ENCODE measurements at places on chromosomes 12 and 14.

DNA sequence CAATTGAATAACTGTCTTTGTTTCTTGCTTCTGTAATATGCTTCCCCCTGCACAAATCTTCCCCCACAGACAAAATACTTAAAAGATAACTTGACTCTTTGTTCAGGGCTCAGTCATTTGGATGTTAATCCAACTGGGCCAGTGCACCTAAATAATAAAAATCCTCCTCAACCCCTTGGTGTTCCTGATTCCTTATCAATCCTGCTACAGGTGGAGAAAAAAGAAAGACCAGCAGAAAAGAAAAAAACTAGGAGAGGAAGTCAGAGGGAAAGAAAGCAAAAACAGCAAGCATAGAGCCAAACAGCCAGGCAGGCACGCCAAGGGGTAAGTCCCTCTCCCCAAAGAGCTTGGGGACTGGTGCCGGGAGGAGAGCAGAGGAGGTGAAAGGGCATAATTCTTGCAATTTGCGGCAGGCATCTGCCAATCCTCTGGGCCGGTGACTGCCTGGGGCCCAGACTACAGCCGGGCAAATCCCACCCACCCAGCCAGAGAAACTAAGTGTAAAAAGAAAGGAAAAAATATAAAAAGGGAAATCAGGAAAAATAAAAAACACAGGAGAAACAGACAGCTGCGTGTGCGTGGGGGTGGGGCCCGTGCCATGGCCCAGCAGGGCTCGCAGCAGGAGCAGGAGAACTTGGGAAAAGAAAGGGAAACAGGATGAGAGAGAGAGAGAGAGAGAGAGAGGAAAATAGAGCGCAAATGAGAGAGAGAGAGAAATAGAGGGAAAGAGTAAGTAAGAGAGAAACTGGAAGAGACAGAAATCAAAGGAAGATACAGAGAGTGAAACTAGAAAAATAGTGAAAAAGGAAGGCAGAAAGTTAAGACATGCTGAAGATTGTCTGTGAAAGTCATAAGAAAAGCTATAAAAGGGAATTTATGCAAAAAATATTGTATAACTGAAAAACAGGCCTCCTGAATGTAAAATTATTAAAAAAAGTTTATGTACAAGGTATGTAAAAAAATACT lies 21.4 kb downstream of the KLRK1 start:
- DNase-seq = no peak

DNA sequence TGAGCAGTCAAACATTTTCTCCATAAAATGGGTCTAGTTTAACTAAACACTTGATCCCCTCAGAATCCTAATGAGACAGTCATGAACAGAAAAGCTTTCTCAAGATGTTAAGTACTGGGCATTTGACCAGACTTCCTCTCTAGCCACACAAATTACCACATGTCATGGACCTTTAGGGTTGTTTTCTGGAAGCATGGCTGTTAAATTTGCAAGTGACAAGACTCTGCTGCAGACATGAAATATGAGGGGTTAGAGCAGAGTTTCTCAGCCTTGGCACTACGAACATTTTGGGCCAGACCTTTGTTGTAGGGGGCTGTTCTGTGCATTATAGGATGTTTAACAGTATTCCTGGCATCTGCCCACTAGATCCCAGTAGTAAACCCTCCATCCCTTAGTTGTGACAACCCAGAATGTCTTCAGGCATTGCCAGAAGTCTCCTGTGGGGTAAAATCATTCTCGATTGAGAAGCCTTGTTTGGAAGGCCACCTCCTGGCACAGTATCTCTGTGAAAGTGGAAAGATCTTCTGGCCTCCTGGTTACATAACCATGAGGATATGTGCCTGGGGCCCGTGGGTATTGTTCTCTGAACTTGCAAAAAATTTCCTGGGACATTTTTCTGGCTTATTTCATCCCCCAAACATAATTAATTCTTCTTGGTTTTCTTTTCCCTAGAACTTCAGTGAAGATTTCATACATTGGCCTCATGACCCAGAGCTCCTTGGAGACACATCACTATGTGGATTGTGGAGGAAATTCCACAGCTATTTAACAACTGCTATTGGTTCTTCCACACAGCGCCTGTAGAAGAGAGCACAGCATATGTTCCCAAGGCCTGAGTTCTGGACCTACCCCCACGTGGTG lies 4.3 kb downstream of the TMEM106C start:
- no peak for DNase-seq

DNA sequence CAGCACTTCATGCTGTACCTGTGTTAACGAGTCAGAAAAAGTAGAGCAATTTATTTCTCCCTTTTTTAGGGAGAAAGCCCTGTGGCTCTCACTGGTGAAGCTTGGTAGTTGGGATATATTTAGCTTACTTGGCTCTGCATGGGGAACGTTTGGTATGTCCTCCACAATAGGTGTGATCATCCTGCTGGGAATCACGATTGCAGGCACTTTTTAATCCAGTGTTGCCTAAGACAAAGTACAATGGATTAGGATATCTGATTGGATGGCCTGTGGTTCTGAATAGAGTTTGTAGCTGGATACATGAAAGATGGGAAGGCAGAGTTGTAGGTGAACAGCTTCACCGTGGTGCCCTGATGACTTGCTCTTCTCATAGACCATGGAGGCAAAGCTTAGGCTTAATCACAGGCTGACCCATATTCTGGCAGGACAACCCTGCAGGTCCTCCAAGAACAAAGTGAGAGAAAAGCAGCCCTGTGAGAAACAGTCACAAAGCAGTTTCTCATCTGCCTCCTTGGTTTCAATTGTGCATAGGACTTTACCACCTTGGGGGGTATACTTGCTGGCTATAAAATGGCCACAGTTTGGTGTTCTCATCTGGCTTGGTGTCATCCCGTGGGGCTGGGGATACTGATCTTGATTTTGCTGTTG lies 7.5 kb downstream of the RESF1 start:
- no peak for DNase-seq

GRCh38 chr12:53972722-53973235 lies at the start of gene HOXC11:
HOXC11 (plus strand) TSS chr12:53973126; CDS start chr12:53973242, 116 bp downstream.
- DNase-seq = no peak

DNA sequence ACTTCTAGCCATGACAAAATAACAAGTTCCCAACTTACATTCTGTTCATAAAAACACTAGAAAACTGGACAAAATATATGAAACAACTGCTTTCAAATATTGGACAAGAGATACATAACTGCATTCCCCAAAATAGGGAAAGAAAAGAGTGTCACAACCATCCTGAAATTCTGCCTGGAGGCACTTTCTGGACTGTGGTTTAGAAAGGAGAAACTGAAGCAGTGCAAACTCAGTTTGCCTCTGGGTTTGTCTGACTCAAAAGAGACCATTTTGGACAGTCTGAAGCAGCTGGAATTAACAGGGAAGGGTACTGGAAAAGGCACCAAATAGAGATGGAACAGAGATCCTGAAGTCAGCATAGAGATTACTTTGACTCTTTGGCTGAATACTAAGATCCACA lies 11.3 kb upstream of the SYT1 start:
- no peak for DNase-seq

- peak; percentile 23 for DNase-seq
These were observed 12.2 kb upstream of the SELPLG start for GRCh38 chr12:108645686-108646599.

GRCh38 chr12:29486972-29487371 lies 10.5 kb downstream of the OVCH1 start:
- DNase-seq = no peak

DNA sequence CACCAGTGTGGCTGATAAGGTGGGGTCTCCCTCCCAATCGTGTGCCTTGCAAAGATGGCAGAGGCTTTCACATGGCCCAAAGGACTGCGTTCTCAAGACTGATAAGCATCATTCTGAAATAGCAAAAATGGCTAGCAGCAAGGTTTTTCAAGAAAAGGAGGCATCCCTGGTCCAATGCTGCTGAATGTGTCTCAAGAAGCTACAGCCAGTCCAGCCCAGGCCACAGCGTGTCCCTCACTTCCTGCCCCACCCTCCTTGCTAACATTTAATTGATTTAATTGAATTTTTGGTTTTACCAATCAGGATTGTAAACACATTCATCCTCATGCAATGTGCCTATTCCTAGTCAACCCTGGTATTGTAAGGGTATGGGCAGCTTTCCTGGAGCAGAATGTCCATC lies 55.9 kb downstream of the C14orf132 start:
- DNase-seq = no peak

GRCh38 chr12:21891751-21892217 lies 49.4 kb downstream of the ABCC9 start:
- no peak for DNase-seq

GRCh38 chr14:62532181-62532580 lies 513.1 kb downstream of the KCNH5 start:
- no peak for DNase-seq
